ENCODE measurements at places on chromosomes 12 and 14.

DNA sequence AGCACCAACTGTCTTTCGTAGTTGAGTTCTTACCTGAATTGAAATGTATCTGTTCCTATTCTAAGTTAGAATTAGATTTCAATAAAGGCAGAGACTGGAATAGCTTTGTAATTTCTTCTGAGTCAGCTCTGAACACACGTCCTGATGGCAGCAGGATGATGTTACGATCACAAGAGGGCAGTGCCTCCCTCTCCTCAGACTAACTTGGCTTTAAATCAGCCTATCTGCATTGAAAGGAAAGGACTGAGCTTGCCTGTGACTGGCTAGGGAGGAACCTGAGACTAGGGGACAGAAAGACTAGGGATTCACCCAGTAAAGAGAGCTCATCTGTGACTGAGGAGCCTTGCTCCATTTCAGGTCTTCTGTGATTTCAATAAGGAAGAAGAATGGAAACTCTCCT is 323.7 kb upstream of the OR4E1 start:
- peak; percentile 2 for DNase-seq

DNA sequence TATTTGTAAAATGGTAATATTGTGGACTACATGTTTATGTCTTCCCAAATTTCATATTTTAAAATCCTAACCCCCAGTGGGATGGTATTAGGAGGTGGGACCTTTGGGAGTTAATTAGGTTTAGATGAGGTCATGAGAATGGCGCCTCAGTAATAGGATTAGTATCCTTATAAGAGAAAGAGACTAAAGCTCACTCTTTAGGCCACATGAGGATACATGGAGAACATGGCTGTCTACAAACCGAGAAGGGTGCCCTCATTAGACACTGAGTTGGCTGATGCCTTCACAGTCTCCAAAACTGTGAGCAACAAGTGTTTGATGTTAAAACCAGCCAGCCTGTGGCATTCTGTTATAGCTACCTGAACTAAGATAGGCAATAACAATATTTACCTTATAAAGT is 58.3 kb upstream of the OTOGL start:
- DNase-seq: no peak

- no peak for DNase-seq
Measured at GRCh38 chr14:101687756-101688546, 73.6 kb upstream of the PPP2R5C start.

- DNase-seq: no peak
Measured at GRCh38 chr12:10031321-10031720, 839 bp downstream of the CLEC9A start.

DNA sequence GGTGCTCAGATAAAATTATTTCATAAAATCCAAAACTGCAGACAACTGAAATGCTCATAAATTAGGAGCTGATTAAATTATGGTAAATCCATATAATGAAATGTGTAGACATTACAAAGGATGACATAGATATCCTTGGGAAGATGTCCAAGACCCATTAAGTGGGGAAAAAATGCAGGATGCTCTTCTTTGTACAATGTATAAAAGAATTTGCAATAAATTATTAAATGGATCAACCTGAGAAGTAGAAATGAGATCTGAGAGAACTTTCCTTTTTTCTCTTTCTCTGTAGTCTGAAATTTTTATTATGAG is 336.4 kb upstream of the E2F7 start:
- no peak for DNase-seq

- no peak for DNase-seq
Measured at GRCh38 chr12:15956413-15957185, 45.5 kb downstream of the DERA start.

- DNase-seq: no peak
Measured at GRCh38 chr12:62484233-62484632, 17.6 kb downstream of the MON2 start.

DNA sequence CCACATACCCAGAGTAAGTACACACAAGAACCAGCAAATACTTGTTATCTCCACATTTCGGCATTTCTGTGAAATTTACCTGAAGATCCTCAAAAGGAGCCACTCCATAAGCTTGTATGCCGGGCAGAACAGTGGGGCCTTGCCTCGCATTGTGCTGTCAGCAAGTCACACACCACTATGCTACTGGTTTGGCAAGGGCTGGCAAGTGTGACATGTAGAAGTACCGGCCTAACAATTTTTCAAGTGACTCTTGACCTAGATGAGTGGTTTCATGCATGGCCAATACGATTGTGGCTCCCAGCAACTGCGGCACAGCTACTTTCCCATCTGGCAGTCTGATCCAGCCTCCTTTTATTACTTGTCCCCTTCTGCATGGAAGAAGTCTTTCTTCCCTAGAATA is 69.8 kb downstream of the GAS2L3 start:
- no peak for DNase-seq

GRCh38 chr12:20460956-20461355 is 92.6 kb downstream of the PDE3A start:
- no peak for DNase-seq

- peak; percentile 44 for DNase-seq
Measured at GRCh38 chr14:25237845-25238244, 187.9 kb upstream of the STXBP6 start.

- no peak for DNase-seq
Measured at GRCh38 chr12:86929962-86930361, 673.8 kb upstream of the MGAT4C start.

GRCh38 chr14:74856366-74856765 is 19.6 kb downstream of the PROX2 start:
- DNase-seq: no peak

DNA sequence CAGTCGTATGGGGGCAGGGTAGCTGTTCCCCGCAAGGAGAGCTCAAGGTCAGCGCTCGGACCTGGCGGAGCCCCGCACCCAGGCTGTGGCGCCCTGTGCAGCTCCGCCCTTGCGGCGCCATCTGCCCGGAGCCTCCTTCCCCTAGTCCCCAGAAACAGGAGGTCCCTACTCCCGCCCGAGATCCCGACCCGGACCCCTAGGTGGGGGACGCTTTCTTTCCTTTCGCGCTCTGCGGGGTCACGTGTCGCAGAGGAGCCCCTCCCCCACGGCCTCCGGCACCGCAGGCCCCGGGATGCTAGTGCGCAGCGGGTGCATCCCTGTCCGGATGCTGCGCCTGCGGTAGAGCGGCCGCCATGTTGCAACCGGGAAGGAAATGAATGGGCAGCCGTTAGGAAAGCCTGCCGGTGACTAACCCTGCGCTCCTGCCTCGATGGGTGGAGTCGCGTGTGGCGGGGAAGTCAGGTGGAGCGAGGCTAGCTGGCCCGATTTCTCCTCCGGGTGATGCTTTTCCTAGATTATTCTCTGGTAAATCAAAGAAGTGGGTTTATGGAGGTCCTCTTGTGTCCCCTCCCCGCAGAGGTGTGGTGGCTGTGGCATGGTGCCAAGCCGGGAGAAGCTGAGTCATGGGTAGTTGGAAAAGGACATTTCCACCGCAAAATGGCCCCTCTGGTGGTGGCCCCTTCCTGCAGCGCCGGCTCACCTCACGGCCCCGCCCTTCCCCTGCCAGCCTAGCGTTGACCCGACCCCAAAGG is 804 bp downstream of the GAPDH start:
- DNase-seq: peak; percentile 58

GRCh38 chr12:128554546-128555304 is 269.0 kb downstream of the SLC15A4 start:
- no peak for DNase-seq

- no peak for DNase-seq
Measured at GRCh38 chr14:76776428-76777251, 15.4 kb downstream of the VASH1 start.

DNA sequence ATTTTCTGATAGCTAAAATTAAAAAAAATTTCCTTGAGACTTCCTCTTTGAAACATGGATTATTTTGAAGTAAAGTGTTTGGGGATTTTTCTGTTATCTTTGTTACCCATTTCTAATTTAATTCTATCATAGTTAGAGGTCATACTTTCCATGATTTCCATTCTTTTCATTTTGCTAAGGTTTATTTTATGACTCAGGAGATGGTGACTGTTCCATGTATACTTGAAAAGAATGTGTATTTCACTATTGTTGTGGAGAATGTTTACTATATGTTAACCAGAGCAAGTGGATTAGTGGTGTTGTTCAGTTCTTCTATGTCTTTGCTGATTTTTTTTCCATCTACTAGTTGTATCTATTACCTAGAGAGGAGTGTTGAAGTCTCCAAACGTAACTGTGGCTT is 250.5 kb upstream of the PELI2 start:
- DNase-seq: no peak

DNA sequence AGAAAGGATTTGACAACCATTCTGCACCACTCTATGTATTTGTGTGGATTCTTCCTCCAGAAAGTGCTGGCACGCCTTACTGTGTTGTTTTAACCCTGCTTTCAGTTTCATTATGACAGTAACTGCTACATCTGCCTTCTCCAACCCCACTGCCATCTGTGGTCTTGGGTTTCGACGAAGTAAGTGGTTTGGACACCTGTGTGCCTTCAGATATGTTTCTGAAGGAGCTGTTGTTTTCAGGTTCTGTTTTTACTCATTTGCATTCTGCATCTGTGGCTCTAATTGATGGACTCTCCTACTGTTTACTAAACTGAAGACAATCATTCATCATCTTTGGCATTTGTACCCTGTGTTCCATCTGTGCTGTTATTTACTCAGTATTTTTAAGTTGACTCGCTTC is 4.1 kb downstream of the TSHR start:
- DNase-seq: peak; percentile 18

DNA sequence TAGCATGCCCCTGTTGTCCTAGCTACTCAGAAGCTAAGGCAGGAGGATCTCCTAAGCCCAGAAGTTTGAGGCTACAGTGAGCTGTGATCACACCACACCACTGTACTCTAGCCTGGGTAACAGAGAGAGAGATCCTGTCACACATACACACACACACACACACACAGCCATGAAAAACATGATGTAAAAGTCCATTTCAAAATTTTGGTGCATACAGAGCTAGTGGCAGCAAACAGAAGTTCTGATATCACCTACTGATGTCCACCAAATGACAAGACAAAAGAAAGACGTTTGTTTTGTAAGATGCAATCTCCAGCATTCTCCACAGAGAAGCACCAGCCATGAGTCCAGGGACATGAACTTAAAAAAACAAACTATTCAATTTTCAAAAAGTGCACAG is 15.9 kb downstream of the AREL1 start:
- no peak for DNase-seq

GRCh38 chr14:32252030-32252670 is 49.1 kb upstream of the RNU6-8 start:
- peak; percentile 86 for DNase-seq

- DNase-seq: no peak
Measured at GRCh38 chr14:96056509-96057422, 17.6 kb downstream of the C14orf132 start.

DNA sequence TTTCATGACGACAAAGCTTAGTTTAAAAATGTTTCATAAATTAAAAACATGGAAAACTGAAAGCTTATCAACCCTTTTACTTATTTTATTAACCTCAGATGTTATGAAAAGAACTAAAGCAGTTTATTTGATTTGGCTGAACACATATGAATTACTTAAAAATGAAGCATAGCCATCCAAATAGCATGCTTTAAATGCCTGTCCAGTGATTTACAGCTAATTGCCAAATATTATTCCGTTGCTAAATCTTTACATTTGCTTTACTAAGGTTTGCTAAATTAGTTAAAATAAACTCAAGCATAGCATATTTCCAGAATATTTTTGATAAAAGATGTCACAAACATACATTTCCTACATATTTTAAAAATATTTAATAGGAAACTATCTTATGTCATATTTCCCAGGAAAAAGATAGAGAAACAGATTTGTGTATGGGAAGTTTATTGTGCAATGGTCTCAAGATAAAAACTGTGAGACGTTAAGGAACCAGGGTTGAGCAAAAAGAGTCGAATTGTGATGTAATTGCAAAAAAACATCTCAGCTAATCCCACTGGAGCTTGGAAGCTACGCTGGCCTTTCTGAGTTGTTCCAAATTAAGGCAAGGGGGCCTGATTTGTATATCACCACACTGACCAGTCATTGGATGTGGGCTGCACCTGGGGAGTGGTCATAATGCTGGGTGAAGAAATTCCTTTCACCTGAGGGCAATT is 25.8 kb downstream of the GPR135 start:
- no peak for DNase-seq

DNA sequence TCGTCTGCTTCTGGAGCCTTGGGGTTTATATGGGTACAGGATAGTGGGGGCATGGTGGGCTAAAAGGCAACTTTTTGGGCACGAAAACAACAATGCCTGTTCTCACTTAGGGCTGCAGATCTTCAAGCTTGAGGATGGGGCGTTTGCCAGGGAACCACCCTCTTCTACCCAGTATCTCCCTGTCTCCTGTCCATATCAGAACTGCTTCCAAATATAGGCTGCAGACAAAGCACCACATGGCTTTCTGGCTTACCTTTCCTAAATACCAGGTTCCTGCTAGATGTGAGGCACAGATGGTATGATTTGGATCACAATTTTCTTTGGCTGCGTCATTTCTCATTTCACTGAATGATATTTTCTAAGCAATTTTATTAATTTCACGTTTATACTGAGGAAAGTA is 70.4 kb downstream of the CMAS start:
- no peak for DNase-seq

GRCh38 chr12:98998697-98999299 is 353.7 kb downstream of the APAF1 start:
- DNase-seq: peak; percentile 73

DNA sequence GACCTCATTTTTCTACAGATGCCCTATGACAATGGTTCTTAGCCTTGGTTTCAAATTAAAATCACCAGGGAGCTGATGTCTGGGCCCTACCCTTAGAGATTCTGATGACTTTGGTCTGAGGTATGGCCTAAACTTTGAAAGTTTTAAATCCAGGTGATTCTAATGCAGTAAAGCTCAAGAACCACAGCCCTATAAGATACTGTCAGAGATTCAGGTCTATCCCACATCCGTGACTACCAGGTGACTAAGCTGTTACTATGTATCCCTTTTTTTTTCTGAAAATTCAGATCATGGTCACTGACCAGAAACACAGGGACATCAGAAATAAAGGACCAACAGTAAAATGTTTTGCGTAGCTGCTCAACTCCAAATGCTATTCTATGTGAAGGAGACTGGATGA is 148.8 kb upstream of the BMP4 start:
- DNase-seq: no peak

DNA sequence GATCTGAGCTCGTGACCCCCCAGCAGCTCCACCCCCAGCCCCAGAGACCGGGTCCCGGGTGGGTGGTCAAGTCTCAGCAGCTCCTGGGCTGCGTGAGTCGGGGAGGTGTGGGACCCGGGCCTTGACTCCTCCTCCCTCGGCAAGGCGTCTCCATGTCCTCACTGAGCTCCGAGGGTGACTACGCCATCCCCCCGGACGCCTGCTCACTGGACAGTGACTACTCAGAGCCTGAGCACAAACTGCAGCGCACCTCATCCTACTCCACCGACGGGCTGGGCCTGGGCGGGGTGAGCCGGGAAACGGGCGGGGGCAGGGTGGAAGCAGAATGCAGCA is 28.1 kb downstream of the PIGH start:
- DNase-seq: no peak

GRCh38 chr14:95981965-95982364 is 57.2 kb upstream of the C14orf132 start:
- DNase-seq: no peak

Measured in midbrain (tissue), 1 donor.